ENCODE measurements at places on chromosomes 6 and 20.
A peak's percentile ranks its signal among the peaks of the same experiment; 100 is the strongest.

- DNase-seq, result no peak
These were observed 27.3 kb upstream of the SLC22A23 start for GRCh38 chr6:3484192-3484591.

DNA sequence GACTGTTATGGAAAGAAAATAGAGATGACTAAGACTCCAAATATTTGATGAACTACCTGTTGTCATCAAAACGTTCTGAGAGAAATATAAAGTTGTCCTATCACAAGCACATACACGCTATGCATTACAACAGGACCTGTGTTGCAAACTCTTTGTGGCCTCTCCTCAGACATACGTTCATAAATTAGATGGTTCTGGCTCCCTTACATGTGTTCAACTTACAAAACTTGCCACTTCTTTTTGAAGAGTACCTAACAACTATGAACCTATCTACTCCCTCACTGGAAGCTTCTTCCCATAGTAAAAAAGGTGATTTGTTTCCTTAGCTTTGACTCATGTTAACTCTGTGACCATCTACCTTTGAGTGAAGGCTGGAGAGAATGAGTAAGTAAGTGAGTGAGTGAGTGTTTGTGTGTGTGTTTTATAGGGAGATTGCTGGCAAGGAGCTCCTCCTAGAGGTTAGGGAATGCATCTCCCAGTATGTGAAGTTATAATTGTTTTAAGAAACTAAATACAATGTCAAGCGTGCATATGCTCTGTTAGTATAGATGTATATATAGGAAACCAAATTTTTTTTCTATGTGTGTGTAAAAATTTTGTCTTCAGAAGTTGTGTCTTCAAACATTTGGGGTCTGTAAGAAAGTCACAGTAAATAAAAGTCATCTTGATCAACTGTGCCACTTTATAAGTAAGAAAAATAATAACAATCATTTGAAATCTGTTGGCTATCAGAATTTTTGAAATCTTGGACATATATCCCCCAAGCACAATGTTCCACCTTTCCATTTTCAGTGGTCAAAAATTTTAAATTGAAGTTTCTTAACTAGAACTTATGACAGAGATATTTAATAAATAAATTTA is 1211.1 kb upstream of the GJE1 start:
- peak; percentile 72 for DNase-seq

DNA sequence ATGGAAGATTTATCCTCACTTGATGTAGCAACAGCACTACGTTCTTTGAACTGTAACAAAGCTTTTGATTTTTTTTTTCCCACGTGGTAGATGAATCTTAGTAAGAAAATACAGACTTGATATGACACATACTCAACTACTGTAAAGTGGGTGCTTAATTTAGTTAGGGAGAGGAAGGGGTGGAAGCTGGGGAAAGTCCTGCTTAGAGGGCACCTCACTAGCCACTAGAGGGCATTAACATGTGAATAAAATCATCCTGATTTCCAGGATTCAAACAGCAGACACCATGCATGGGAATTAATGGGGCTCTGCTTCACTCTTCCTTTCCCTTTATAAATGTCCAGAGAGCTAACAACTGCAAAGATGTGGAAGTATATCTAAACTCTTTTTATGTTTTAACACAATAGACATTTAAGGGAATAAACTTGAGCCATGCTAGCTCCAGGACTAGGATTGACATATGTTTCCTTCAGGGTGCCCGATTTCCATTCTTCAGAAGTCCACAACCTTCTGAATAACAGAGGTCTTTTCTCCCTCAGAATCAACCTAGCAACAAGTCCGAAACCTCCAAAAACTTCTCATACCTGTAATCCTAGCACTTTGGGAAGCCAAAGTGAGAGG is 250.1 kb downstream of the ATXN1 start:
- peak; percentile 36 for DNase-seq

GRCh38 chr6:75412969-75413662 is 80.5 kb downstream of the FILIP1 start:
- DNase-seq, result no peak

GRCh38 chr20:32830437-32830836 is 10.7 kb downstream of the MAPRE1 start:
- DNase-seq, result no peak

DNA sequence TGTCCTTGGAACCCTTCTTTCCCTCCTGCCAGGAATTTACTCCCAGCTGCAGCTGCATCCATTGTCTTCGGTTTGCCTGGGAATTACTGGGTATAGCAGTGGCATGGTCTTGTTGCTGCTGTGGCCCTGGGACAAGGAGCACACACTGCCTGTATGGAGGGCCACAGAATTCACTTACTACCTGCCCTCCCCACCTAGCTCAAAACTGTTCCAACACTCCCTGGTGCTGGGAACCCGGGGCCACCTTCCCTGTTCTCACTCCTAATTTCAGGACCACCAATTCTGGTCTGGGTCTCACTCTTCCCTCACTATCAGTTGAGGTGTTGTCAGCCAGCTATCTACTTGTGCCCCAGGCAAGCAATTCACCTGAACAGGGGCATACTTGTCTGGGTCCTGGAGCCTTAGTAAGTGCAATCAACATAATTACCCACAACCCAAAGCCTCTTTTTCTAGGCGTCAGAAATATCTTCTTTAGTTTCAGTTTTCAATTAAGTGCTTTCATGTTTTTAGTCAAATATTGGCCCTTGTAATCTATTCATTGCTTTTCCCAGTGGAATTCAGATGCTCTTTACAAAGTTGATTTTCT is 47.2 kb downstream of the METTL24 start:
- peak; percentile 62 for DNase-seq

DNA sequence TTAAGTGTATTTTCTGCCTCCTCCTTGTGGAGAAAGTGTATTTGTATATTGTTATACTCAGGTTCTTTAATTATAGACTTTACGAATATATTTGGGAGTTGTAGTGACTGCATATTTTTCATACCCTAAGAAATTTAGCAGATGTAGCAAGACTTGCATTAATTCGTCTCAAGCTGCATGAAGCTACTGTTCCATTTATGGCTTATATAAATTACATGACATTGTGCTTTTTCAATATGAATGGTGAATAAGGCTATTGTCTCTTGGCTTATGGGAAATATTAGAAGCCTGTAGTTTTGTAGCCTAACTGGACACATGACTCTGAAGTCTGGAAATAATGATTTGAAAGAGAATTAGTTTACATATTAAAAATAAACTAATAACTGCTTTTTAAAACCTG is 2.4 kb downstream of the ADGRG6 start:
- no peak for DNase-seq

DNA sequence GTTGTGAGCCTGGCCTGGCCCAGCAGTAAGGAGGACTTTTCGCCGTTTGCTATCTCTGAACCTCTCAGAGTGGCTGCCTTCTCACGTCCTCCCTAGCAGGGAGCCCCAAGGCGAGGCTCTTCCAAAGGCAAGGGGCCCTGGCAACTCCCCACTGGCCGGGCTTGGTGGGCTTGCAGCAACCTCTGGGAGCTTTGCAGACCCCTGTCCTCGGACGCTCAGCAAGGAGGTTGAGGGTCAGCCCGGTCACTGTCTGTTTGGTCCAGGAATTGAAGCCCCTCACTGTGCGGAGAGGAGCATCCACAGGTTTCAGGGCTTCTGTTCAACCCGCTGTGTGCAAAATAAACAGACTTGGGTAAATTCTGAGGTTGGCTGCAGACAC is 28.2 kb upstream of the TBXT start:
- DNase-seq, result no peak

GRCh38 chr20:34301587-34302311 is 1.4 kb downstream of the AHCY start:
- DNase-seq, result no peak

- DNase-seq, result no peak
These were observed 1.2 kb upstream of the ATAT1 start for GRCh38 chr6:30625511-30625910.

GRCh38 chr20:17625246-17626051 is 55.6 kb downstream of the DSTN start:
- no peak for DNase-seq

- no peak for DNase-seq
These were observed 1.5 kb upstream of the SNRNP48 start for GRCh38 chr6:7588506-7588905.

DNA sequence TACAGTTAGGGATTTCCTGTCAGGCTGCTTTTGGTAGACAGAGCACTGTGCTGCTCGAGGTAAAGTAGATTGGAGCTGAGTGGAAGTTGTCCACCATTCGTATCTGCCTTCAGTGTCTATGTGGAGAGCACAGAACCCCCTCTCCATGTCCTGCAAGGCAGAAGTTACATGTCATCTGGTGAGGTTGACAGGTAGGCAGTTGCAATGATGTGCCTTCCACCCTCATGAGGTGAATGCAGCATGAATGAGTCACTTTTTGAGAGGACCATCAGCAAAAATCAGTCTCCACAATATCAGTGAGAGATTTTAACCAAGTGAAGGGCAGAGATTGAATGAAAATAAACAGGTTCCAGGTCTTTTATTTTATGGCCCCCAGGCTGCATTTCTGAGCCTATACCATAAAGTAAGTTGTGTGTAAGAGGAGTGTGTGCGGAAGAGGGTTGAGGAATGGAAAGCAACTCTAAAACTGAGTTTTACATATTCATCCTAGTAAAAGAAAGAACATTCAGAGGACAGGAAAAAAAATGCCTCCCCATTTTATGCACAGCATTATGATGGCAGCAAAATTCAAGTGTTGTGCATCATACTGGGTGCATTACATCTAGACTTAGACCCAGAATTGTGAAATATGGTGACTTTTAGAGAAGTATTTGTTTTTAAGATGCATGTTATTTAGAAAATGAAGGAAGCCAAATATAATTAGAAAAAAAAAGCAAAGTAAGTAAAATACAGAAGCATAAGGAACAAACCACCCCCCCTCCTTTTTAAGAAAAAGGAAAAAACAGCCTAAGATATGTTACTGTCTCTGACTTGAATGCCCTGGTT is 15.8 kb downstream of the TRAPPC3L start:
- DNase-seq, result no peak

- DNase-seq, result no peak
These were observed 221.6 kb upstream of the CDYL start for GRCh38 chr6:4554645-4555044.
